ENCODE measurements at places on chromosomes 12 and 14. TPM values are rescaled to one million over a fixed set of nuclear protein-coding genes. Genes with fewer than 3 reads are reported as not detected.

Gene HAL
- total RNA-seq, result not detected

Gene SVOP
- 0.45 TPM for total RNA-seq

Gene SH2B3
- 14.6 TPM for total RNA-seq

Gene PYGL
- total RNA-seq, result 24.7 TPM

Gene TSHR
- total RNA-seq, result 0.60 TPM

Gene LALBA
- total RNA-seq, result not detected

Gene CCDC38
- not detected for total RNA-seq

Gene PLXNC1
- total RNA-seq, result 4.0 TPM

Gene GPR68
- 0.17 TPM for total RNA-seq

Gene FAIM2
- 1.1 TPM for total RNA-seq

Gene LRP1-AS
- not detected for total RNA-seq

Gene BICDL1
- 0.09 TPM for total RNA-seq

Gene SCARB1
- total RNA-seq, result 15.3 TPM

Gene NPAS3
- 1.5 TPM for total RNA-seq

Gene KRT81
- not detected for total RNA-seq

Gene TUBA1B
- total RNA-seq, result 257 TPM

Gene ZFHX2
- 0.65 TPM for total RNA-seq

Gene WIF1
- total RNA-seq, result not detected

Gene LMNTD1
- not detected for total RNA-seq

Gene C14orf180
- 0.34 TPM for total RNA-seq

Gene ABCC9
- 52.7 TPM for total RNA-seq

Gene MMP14
- total RNA-seq, result 15.3 TPM

Gene RNFT2
- total RNA-seq, result 0.22 TPM

Gene PKP2
- 6.7 TPM for total RNA-seq

Gene TBX5
- not detected for total RNA-seq

Gene PDZRN4
- 0.15 TPM for total RNA-seq

Gene LTBP2
- 15.5 TPM for total RNA-seq

Gene SCNN1A
- 0.40 TPM for total RNA-seq

Gene GRIN2B
- total RNA-seq, result not detected

Gene REP15
- total RNA-seq, result 0.53 TPM

Gene PLBD1
- 10.6 TPM for total RNA-seq

Gene EML1
- total RNA-seq, result 40.4 TPM

Gene GLIPR1L2
- 0.54 TPM for total RNA-seq

Gene SOAT2
- total RNA-seq, result not detected

Gene TMEM132C
- total RNA-seq, result 0.16 TPM

Gene SERPINA5
- total RNA-seq, result 16.3 TPM

Gene DIO3
- total RNA-seq, result 0.30 TPM

Gene STAC3
- total RNA-seq, result 576 TPM

Measured in psoas muscle (tissue), 8 donors.